ENCODE measurements at places on chromosomes 12 and 14.

GRCh38 chr12:49966511-49967041, 4.9 kb downstream of the AQP5 start:
- DNase-seq = no peak
- no peak overlapping the region for H3K4me3 ChIP-seq
- H3K36me3 ChIP-seq = no peaks in the 10 kb centered on the region
- H3K27me3 ChIP-seq = peaks cover 64% of the 10 kb centered on the region

- H3K4me1 ChIP-seq = no peaks in the 10 kb centered on the region
- no peaks in the 10 kb centered on the region for H3K27me3 ChIP-seq
- no peak overlapping the region for H3K27ac ChIP-seq
- DNase-seq = no peak
- H3K4me3 ChIP-seq = no peak overlapping the region
Observed at GRCh38 chr12:65832217-65832616, 7.9 kb downstream of the HMGA2 start.

DNA sequence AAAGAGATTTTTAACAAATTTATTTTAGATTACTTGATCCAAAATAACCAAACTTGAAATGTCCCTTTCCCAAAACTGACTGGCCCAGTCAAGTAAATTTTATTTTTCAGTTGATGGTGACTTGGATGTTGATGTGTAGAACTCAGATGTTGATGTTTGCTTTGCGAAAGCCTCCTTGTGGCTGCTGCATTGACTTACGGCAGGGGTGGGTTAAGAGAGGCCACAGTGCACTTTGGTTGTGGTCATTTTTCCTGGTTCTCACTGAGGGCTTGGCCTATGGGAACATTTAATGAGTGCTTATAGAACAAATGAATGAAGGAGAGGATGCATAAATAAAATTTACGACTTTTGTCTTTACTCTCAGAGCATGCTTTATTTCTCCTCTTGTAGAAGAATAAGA, 52.6 kb downstream of the SLCO1B3 start:
- no peak overlapping the region for H3K4me3 ChIP-seq
- H3K4me1 ChIP-seq = no peaks in the 10 kb centered on the region
- no peaks in the 10 kb centered on the region for H3K27me3 ChIP-seq

DNA sequence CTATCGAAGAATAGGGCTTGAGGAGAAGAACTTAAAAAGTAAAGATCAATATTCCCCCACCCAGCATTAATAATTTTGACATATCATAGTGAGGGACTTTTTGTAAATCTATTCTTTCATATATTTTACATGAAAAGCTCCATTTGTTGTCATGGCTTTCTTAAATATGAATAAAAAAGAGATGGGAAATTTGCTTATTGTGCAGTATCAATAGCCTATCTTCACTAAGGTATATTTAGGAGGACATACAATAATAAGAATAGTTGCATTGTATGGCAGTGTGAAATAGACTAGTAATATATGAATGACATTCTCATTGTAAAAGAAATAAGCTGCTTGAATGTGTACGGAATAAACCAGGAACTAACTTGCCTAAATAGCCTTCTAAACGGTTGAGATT, 5.5 kb upstream of the TCP11L2 start:
- no peak for DNase-seq
- no peak overlapping the region for H3K27ac ChIP-seq
- H3K36me3 ChIP-seq = no peaks in the 10 kb centered on the region
- H3K4me1 ChIP-seq = peaks cover 17% of the 10 kb centered on the region

DNA sequence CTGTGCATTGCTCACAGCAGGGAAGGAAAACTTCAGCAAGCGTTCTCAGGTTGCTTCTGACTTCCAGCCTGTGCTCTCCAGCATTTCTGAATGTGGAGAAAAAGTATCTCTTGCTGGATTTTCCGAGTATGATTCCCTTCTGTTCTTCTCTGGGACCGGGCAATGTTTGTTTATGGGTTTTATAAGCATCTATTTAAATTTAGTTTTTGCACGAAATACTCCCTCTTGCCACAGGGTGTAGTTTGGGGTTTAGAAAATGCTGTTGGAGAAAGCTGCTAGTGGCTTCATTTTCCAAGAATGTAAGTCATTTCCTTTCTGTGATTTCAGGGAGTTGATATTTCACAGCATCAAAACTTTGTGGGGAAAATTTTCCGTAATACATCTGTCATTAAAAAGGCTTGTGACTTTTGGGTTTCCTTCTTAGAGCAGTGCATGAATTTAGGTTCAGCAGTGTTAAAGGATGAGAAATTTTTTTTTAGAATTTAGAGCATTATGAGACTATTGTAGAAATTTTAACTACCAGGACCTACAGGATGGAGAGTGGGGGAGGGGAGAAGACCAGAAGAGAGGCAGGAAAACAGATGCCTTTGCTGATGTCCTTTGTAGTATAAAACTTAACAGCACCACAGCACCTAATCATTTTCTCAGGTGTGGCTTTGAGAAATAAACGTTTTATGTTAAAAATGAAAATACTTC, 1.5 kb downstream of the FRMD6 start:
- peaks cover 25% of the 10 kb centered on the region for H3K4me1 ChIP-seq
- H3K27ac ChIP-seq = no peak overlapping the region
- H3K36me3 ChIP-seq = no peaks in the 10 kb centered on the region

GRCh38 chr12:58171914-58172313, 230.5 kb downstream of the ATP23 start:
- no peak for DNase-seq
- no peaks in the 10 kb centered on the region for H3K4me1 ChIP-seq

- H3K27me3 ChIP-seq = no peaks in the 10 kb centered on the region
- H3K4me1 ChIP-seq = peaks cover 51% of the 10 kb centered on the region
- H3K27ac ChIP-seq = no peak overlapping the region
- DNase-seq = peak; percentile 27
- no peak overlapping the region for H3K4me3 ChIP-seq
Observed at GRCh38 chr12:113093409-113094101, 37.0 kb downstream of the DTX1 start.

GRCh38 chr12:130972586-130972950, 18.9 kb downstream of the ADGRD1 start:
- H3K4me3 ChIP-seq = no peak overlapping the region
- no peaks in the 10 kb centered on the region for H3K27me3 ChIP-seq
- no peak for DNase-seq
- no peaks in the 10 kb centered on the region for H3K36me3 ChIP-seq
- H3K4me1 ChIP-seq = peaks cover 10% of the 10 kb centered on the region

Data from B cell (primary cell).